ENCODE measurements at places on chromosomes 7 and 10.

GRCh38 chr7:113247198-113247597, 128.8 kb upstream of the SMIM30 start:
- DNase-seq: no peak

GRCh38 chr7:128210590-128211570, 30.2 kb upstream of the LEP start:
- DNase-seq: no peak

DNA sequence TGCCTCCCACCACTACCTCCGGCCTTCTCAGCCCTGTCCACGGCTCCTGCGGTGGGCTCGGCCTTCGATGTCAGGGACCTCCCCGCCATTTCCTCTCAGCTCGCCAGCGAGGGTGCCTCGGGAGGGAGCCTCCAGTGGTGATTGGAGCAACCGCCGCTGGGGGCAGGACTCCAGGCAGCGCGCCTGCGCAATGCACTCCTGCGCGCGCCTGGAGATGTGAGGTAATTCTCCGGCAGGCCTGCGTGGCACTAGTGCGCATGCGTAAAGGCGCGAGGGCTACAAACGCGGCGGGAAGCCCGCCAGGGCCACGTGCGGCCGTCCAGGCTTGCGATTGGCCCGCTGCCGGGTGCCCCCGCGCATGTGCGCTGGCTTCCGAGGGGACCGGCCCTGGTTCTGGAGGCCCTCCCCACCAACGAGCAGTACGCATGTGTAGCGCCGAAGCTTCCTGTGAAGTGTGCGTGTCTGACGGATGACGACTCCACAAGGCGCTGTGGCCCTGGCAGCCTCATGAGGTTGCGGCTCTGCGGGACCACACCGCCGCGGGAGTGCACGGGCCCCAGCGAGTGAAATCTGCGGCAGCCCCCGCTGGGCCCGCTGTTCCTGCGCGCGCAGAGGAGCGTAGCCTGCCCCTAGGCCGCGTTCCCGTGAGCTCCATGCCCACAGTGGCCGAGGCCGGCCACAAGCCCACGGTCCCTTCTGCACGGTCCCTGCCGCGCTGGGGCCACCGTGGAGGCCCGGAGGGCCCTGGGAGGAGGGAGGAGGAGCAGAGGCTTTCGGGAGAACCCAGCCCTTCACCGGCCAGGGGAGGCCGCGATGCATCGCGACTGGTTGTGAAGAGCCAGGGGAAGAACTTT, at the start of gene SYCE1:
Gene SYCE1, minus strand, starts transcription at position 143 of the 854 bp plus-strand sequence. Its CDS starts 54 bp downstream, at position 89.
- no peak for DNase-seq

GRCh38 chr7:24574386-24574785, 1.1 kb downstream of the PALS2 start:
- no peak for DNase-seq

GRCh38 chr10:21516242-21517131, 9.0 kb downstream of the SKIDA1 start:
- peak; percentile 31 for DNase-seq

GRCh38 chr10:34145715-34146114, 669.4 kb downstream of the PARD3 start:
- no peak for DNase-seq

- DNase-seq: no peak
Measured at GRCh38 chr7:111092406-111093236, 1.7 kb downstream of the LRRN3 start.
